Breast epithelium (tissue), 4 donors: ENCODE measurements at places on chromosomes 4 and X. TPM values are rescaled to one million over a fixed set of nuclear protein-coding genes. Genes with fewer than 3 reads are reported as not detected.

Gene NOX1
- total RNA-seq = not detected

DNA sequence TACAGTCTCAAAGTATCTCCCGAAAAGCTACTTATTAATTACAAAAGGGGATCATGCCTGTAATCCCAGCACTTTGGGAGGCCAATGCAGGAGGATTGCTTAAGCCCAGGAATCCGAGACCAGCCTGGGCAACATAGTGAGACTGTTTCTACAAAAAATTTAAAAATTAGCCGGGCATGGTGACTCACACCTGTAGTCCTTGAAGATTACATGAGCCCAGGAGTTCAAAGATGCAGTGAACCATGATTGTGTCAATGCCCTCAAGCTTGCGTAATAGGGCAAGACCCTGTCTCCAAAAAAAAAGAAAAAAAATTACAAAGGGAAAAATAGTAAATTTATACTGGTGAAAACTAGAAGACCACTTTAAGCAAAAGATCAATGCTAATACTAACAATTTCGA, 3.3 kb upstream of the PORCN start:
- H3K4me1 ChIP-seq = no peaks in the 10 kb centered on the region
- H3K27me3 ChIP-seq = peaks cover 29% of the 10 kb centered on the region
- DNase-seq = no peak
- H3K27ac ChIP-seq = no peak overlapping the region
- no peaks in the 10 kb centered on the region for H3K36me3 ChIP-seq

Gene SH3D19
- 297 TPM for total RNA-seq

DNA sequence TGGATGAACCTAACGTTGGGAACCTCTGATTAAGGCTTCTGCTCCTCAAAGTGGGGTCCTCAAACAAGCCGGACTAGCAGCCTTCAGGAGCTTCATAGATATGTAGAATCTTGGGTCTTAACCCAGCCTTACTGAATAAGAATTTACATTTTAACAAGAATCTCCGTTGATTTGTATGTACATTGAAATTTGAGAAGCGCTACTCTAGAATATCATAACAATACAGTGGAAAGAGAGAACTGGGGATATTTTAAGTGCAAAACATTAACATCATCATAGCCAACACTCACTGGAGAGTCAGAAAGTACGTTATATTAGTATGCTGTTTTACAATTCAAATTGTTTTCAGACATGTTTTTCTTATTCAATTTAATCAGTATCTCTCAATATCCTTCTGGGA, 31.2 kb downstream of the ATXN3L start:
- H3K27ac ChIP-seq = no peak overlapping the region
- no peaks in the 10 kb centered on the region for H3K27me3 ChIP-seq
- no peaks in the 10 kb centered on the region for H3K4me1 ChIP-seq

DNA sequence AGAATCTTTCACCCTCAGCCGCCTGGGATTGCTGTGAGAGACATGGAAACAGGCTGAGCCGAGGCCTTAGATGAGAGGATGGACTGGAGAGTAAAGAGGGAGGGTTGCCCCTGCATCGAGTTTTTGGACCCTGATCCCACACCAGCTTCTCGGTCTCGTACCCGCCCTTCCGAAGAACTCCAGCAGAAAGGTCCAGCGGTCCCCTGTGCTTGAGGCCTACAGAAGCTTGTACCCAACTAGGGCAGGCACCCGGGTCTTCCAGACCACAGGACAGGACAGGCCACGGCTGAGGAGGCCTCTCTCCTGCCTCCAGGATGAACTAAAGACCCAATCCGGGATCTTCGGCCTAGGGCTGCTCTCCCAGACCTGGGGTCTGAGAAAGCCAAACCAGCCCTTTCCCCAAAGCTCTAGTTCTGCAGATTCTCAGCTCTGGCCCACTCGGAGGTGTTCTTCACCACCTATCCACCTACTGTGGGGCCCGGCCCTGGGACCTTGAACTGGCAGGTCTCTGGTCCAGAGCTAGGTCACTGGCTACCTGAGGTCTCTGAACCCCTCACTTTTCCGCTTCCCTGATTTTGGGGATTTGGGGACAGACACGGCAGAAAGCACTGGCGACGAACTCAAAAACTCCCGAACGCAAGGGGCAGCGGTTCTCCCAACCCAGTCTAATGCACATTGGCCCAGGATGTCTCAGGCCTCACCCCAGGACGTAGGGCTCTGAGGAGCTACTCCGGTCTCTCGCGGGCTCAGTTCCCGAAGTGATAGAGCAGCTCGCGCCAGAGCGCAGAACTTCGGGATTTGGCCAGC, 1.1 kb downstream of the NKX3-2 start:
- DNase-seq = no peak
- H3K36me3 ChIP-seq = no peaks in the 10 kb centered on the region
- H3K27me3 ChIP-seq = peaks cover 98% of the 10 kb centered on the region
- H3K4me3 ChIP-seq = peak overlapping the region; percentile 53

- H3K27me3 ChIP-seq = no peaks in the 10 kb centered on the region
- H3K4me3 ChIP-seq = no peak overlapping the region
- DNase-seq = no peak
- no peaks in the 10 kb centered on the region for H3K36me3 ChIP-seq
Observed at GRCh38 chr4:109532182-109532581, 27.9 kb upstream of the MCUB start.

DNA sequence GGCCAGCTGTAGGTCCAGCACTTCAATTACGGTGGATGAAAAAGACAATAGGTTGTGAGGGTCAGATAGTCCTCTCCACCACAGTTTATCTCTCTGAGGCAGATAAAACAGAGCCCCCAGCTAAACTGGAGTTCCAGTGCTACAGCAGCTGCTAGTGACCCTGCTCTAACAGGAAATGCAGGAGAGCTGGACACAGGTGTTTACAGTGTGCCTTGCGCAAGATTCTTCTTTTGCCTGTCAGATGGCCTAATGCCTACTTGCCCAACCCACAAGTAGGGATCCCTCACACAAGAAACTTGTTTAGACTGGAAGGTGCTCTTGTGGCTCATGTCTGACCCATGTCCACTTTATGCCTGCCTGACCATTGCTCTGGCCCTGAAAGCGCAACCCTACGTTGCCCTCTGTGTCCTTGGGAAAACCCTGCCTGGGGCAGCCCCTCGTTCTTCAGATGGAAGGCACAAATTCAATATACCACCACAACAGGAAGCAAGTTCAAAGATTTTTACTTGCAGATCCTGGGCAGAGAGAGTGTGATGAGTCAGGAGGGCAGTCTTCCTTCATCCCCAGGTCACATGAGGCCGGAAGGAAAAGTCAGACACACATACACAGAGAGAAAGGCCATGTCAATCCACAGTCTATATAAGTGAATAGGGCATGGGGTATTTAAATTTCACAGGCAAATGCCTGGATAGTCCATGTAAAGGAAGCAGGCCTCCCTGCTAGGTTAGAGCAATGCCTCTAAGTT, 105.1 kb upstream of the ADGRL3 start:
- no peaks in the 10 kb centered on the region for H3K4me1 ChIP-seq
- H3K27me3 ChIP-seq = no peaks in the 10 kb centered on the region
- no peak overlapping the region for H3K27ac ChIP-seq
- H3K4me3 ChIP-seq = no peak overlapping the region

- no peaks in the 10 kb centered on the region for H3K27me3 ChIP-seq
- DNase-seq = no peak
- H3K27ac ChIP-seq = no peak overlapping the region
- H3K4me1 ChIP-seq = no peaks in the 10 kb centered on the region
- H3K36me3 ChIP-seq = no peaks in the 10 kb centered on the region
Observed at GRCh38 chrX:113400193-113400704, 559.6 kb upstream of the AMOT start.

DNA sequence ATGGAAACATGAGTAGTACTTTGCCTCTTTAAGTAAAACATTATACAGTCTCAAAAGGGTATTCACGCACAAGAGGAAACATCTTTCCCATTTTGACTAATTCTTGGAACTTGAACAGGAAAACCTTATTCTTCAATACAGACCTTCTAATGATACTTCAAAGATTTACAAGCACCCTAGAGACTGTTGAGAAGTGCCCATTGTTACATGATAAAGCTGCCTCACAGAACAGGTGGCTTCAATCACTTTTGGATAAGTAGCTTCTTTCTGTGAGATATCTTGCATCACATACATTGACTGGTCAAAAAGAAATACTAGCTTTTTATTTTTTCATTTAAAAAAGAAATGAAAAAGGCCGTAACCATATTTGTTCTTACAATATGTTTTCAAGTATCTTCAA, 219.4 kb downstream of the EPHA5 start:
- no peaks in the 10 kb centered on the region for H3K4me1 ChIP-seq
- no peaks in the 10 kb centered on the region for H3K27me3 ChIP-seq
- DNase-seq = no peak
- H3K4me3 ChIP-seq = no peak overlapping the region
- H3K36me3 ChIP-seq = no peaks in the 10 kb centered on the region

Gene HPGDS
- 7.5 TPM for total RNA-seq

Gene PPP4R3C
- not detected for total RNA-seq

DNA sequence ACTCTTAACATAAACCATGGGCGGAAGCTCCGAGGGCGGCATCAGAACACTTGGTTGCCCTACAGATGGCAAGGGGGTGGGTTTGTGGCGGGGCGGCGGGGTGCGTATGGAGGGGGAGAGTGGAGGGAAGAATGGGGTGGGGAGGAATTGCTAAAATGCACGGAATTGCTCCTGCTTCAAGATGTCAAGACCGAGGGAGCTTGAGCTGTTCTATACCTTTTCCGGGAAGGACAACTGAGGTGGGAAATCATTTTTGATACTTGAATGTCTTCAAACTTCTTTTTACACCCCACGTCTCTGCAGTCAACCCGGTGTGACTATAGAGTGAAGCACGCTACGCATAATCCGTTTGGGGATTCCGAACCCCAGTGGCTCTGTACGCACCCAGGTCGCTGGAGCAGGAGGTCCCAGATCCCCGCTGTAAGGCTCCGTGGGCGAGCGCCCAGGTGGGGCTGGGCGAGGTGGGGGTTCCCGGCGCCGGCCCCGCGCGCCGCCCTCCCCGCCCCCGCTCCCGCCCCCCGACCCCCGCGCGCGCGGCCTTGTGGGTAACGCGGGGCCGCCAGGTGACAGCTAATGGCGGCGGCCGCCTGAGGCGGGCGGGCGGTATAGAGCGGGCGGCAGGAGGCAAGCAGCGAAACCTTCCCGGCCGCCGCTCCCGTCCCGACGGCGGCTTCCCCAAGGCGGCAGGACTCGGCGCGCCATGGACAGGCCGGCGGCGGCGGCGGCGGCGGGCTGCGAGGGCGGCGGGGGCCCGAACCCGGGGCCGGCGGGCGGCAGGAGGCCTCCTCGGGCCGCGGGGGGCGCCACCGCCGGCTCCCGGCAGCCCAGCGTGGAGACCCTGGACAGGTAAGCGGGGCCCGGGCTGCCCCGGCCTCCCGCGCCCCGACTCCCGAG, at the start of gene MTMR1:
MTMR1 (plus strand) TSS at position 566 of the 894 bp plus-strand sequence; CDS start at position 701, 135 bp downstream.
- peaks cover 6% of the 10 kb centered on the region for H3K27me3 ChIP-seq
- H3K36me3 ChIP-seq = no peaks in the 10 kb centered on the region
- no peak for DNase-seq
- peak within 1 kb of the TSS; percentile 74 for H3K4me3 ChIP-seq
- H3K4me1 ChIP-seq = peaks cover 6% of the 10 kb centered on the region
- H3K27ac ChIP-seq = peak within 1 kb of the TSS; percentile 99

- peaks cover 5% of the 10 kb centered on the region for H3K4me1 ChIP-seq
- H3K36me3 ChIP-seq = no peaks in the 10 kb centered on the region
- peak overlapping the region; percentile 41 for H3K27ac ChIP-seq
- H3K4me3 ChIP-seq = no peak overlapping the region
- H3K27me3 ChIP-seq = no peaks in the 10 kb centered on the region
- no peak for DNase-seq
Observed at GRCh38 chr4:86496094-86497080, 97.7 kb upstream of the PTPN13 start.

Gene DUSP21
- total RNA-seq = not detected

GRCh38 chrX:120647127-120647526, 17.3 kb upstream of the C1GALT1C1 start:
- H3K4me1 ChIP-seq = no peaks in the 10 kb centered on the region
- H3K4me3 ChIP-seq = no peak overlapping the region
- H3K27me3 ChIP-seq = no peaks in the 10 kb centered on the region
- DNase-seq = no peak
- H3K36me3 ChIP-seq = no peaks in the 10 kb centered on the region

Gene SOD3
- 131 TPM for total RNA-seq

DNA sequence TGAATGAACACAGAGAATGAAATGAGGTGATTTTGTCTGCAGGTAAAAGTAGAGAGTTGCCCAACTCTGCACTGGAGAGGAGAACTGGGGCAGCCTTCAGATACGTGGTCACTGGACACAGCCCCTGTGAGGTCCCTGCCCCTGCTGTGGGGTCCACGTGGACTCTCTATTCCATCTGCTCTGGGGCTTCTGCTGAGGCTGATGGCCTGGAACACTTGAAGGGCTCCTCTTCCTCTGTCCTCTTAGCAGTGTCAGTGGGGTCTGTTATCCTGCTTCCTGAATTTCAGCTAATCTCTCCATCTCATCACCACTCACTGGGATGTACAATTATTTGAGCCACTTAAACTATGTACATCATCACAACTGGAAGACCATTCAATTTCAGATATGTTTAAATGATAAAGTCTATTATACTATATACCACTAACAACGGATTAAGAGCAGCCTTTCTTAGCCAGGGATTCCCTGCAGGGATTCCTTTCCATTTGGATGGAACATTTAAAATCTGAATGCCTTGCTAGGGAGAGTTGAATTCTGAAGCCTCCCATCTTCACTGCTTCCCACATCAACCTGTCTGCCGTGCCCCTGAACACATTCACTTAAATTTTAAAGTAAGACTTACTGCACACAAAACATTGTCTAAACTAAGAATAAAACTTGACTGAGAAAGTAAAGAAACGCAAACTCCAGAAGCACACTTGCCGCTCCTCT, 74.0 kb downstream of the CC2D2A start:
- no peaks in the 10 kb centered on the region for H3K27me3 ChIP-seq
- DNase-seq = no peak
- H3K27ac ChIP-seq = no peak overlapping the region
- no peaks in the 10 kb centered on the region for H3K4me1 ChIP-seq
- H3K36me3 ChIP-seq = peaks cover 4% of the 10 kb centered on the region

Gene IL13RA2
- 0.32 TPM for total RNA-seq

DNA sequence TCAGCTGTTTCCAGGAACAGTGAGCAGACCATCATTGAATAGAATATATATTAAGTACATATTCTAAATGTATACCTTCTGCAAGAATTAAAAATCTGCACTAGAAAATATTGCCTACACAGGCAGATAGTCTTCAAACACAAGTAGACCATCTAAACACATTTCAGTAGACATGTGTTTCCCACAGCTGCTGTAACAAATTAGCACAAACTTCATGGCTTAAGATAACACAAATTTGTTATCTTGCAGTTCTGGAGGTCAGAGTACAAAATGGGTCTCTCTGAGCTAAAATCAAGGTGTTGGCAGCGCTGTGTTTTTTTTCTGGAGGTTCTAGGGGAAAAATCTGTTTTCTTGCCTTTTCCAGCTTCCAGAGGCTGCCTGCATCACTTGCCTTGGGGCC, 42.7 kb downstream of the SH3RF1 start:
- H3K27ac ChIP-seq = no peak overlapping the region
- no peak overlapping the region for H3K4me3 ChIP-seq
- no peak for DNase-seq
- H3K4me1 ChIP-seq = no peaks in the 10 kb centered on the region
- no peaks in the 10 kb centered on the region for H3K27me3 ChIP-seq

DNA sequence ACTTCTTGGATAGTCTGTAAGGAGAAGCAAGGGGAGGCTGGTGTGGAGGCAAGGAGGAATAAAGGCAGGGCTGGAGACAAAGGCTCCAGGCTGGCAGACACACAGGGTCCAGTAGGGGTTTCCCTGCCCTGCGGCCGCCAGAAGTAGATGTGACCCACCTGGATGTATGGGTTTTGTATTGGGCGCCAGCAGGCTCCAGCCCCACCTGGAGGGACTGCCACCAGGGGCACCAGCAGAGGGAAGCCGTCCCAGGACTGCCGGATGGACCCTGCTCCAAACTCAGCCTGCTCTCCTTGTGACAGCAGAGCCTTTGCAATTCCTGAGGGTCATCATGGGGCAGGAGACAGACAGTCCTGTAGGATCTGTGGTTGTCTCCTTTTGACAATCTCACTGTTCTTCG, 52.7 kb downstream of the MGST2 start:
- H3K4me3 ChIP-seq = no peak overlapping the region
- no peak for DNase-seq
- peaks cover 5% of the 10 kb centered on the region for H3K36me3 ChIP-seq
- no peaks in the 10 kb centered on the region for H3K27me3 ChIP-seq
- no peak overlapping the region for H3K27ac ChIP-seq
